Foreskin fibroblast (primary cell): ENCODE measurements at places on chromosomes 6 and 20.

GRCh38 chr20:50304923-50305635, 114.4 kb downstream of the CEBPB start:
- DNase-seq, result peak; percentile 100

DNA sequence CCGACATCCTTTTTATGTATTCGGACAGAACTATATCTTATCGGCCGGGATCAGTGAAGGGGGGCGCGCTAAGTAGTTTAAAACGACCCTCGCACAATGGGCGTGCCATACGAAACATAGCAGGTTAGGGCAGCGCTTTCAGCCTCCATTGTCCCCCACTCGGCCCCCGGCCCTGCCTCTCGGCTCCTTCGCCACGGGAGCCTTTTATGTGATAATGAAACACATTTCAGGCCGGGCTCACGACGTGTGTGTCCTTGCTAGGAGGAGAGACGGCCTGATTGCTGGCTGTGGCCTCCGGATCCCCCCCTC, 5.3 kb downstream of the FOXA2 start:
- no peak for DNase-seq

GRCh38 chr6:88220493-88220892, 54.3 kb upstream of the CNR1 start:
- DNase-seq, result no peak

GRCh38 chr6:138231381-138231886, 13.1 kb upstream of the PBOV1 start:
- no peak for DNase-seq

DNA sequence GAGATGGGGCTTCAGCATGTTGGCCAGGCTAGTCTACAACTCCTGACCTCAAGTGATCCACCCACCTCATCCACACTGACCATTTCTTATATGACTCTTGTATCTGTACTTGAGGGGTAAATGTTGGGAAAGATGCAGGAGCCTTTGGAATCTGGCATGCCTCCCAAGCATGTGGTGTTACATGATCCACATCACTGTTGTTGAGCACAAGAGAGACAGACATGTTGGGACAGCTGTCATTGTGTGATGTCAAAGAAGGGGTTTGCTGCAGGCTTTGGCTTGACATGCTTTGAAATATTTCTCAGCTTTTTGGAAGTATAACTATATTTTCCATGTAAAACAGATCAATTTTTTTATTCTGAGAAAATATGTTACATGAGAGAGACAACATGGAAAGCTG, 139.9 kb downstream of the MOXD1 start:
- DNase-seq, result no peak

- DNase-seq, result no peak
Observed at GRCh38 chr6:82740072-82740471, 325.6 kb downstream of the UBE3D start.

DNA sequence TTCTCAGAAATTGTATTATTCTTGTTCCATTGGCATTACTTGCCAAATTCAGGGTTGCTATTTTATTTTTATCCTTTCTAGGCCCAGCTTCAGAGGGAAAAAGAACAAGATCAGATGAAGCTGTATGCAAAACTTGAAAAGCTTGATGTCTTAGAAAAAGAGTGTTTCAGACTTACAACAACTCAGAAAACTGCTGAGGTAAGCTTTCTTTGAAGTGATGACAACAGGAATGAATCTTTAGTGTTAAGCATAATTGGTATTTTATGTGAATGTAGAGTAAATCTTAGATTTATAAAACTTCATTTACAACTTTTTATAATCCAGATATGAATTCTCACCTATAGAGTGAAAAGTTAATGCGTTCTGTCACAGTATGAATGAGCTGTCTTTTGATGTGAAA, 58.4 kb downstream of the CEP57L1 start:
- DNase-seq, result no peak

- peak; percentile 24 for DNase-seq
Observed at GRCh38 chr6:7050004-7050403, 57.8 kb upstream of the RREB1 start.

DNA sequence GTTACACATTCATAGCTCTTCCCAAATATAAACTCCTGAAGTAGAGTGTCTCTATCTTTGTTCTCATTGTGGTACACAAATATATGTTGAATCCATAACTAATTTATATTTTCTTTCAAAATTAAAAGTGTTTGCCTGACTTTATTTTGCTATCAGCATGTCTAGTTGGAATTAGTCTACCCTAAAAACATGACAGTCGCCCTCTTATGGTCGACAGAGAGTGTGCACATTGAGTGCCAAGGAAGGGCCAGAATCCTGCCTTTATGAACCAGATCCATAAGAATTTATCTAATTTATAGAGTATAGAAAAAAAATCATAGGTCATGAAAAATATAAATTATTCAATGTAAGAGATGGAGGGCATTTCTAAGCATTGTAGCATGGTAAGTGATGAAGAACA, 12.3 kb upstream of the DEFB112 start:
- no peak for DNase-seq

DNA sequence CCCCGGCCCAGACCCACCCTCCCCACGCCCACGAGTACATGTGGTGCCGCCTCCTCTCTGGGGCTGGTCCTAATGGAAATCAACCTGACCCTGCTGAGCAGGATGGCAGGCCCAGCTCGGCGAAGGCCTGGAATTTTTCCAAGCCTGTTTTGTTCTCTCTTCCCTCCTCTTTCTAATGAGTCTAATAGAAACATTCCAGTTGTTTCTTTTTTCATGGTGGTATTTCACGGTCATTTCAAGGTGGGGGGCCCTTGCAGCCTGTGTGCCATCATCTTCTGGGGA, 16.6 kb downstream of the SMOC2 start:
- no peak for DNase-seq

DNA sequence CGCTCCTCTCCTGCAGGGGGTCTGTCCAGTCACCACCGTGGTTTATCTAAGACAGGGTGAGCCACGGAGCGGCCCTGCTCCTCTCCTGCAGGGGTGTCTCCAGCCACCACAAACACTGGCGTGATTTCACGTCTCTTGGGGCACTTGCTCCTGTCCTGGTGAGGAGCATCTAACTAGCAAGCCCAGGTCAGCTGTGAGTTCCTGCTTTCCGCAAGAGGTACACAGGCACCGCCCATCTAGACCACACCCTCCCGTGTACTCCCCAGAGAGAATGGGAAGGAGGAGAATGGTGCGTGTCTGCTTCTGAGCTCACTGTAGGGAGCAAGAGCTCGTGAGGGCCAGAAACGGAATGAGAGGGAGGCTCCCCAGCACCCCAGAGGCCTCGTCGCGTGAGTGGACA, 40.7 kb downstream of the DACT2 start:
- DNase-seq, result no peak

GRCh38 chr6:39642270-39642669, 82.9 kb downstream of the KIF6 start:
- DNase-seq, result no peak
